Activated CD8-positive, alpha-beta memory T cell treated with anti-CD3 and anti-CD28 coated beads for 24 hours (primary cell): ENCODE measurements at places on chromosomes 16 and 17.

DNA sequence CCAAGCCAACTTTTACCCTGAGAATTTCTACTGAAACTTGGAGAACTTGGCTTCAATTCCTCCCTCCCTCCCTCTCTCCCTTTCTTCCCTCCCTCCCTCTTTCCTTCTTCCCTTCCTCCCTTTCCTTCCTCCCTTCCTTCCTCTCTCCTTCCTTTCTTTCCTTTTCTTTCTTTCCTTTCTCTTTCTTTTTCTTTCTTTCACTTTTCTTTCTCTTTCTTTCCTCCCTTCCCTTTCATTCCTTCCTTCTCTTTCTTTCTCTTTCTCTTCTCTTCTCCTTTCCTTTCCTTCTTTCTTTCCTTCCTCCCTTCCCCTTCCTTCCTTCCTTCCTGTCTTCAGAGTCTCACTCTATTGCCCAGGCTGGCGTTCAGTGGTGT is 268.1 kb upstream of the SDK2 start:
- DNase-seq: no peak

- DNase-seq: no peak
Observed at GRCh38 chr17:2937331-2938003, 125.9 kb downstream of the OR1D5 start.

DNA sequence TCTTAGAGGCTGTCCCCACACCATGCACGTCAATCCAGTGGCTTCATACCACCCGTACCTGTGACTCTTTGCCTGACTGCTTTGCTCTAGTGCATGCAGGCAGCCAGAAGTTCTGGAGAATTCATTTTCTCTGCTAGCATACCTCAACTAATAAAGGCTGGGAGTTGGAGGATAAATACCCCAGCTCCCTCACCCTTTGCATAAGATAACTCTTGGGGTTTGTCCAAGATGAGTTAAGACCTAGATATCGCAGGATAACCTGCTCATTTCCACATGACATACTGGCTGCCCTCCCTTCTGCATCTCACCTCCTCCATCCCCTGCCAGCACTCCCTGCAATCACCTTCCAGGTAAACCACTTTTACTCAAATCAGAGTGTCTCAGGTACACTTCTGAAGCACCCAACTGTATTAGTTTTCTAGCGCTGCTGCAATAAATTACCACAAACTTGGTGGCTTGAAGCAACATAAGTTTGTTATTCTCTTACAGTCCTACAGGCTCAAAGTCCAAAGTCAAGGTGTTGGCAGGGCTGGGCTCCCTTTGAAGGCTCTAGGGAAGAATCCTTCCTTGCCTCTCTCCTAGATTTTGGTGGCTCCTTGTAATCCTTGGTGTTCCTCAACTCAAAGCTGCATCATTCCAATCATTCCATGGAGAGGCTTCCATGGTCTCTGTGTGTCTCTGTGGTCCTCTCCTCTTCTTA is 146.8 kb downstream of the CRLF3 start:
- no peak for DNase-seq

DNA sequence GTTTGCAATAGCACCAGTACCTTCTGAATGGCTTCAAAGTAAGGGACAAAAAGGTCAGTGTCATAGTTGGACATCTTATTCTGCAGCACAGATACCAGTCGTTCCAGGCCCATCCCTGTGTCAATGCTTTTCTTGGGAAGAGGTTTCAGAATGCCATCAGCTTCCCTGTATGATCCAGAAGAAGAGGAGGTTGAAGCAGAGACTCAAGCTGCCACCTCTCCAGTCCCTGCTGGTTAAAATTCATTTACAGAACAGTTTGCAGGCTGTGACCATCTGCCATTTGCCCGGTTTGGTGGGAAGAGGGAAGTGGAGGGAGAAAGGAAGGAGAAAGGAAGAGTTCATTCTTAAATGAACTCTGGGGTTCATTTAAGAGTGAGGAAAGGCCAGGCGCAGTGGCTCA is 18.4 kb upstream of the EXOSC6 start:
- DNase-seq: no peak

- DNase-seq: no peak
Observed at GRCh38 chr16:50797456-50797855, 55.6 kb downstream of the CYLD start.

DNA sequence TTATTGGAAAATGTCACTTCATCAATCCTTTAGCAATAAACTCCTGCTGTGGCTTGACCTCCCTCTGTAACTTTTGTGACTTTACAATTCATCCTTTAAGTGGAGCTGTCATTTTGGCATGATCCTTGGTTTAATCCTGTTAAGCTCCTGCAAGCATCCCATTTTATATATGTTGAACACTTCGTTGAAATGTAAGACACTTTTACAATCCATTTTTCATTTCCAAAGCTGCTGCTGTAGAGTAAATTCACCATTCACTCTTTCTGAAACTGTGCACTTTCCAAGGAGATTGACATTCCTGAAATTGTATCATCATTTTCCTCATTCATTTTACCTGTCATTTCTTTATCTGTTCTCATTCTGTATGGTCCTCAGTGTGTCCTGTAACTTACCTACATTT is 1003.2 kb upstream of the GOT2 start:
- DNase-seq: no peak

GRCh38 chr16:19837984-19838707 is 46.5 kb downstream of the GPRC5B start:
- no peak for DNase-seq

DNA sequence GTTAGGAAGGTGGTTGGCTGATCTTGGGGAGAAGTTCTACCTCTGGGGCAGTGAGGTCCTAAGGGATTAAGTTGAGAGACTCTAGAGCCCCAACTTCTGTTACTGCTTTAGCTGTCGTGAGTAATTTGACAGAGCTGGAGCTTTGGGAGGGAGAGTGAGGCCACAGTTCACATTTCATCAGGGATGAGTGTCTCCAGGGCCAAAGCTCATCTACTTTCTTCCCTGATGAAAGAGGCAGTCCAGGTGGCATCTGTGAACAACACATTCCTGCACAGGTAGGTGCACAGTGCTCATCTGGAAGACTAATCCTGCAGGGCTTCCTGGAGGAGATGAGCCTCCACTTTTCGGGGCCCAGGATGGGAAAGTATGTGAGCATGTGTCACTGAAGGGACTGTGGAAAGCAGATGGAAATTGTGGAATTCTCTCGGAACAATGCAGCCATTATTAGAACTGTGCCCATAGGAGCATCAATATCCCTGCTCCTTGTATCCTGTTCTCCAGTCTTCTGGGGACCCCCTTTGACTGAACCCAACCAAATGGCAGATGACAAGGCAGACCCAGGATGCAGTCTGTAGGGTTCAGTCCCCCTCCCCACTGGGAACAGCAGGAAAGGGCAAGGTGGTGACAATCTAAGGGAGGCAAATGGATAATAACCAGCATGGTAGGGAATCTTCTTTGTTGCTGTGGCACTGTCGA is 9.0 kb downstream of the DYNLL2 start:
- DNase-seq: peak; percentile 54

DNA sequence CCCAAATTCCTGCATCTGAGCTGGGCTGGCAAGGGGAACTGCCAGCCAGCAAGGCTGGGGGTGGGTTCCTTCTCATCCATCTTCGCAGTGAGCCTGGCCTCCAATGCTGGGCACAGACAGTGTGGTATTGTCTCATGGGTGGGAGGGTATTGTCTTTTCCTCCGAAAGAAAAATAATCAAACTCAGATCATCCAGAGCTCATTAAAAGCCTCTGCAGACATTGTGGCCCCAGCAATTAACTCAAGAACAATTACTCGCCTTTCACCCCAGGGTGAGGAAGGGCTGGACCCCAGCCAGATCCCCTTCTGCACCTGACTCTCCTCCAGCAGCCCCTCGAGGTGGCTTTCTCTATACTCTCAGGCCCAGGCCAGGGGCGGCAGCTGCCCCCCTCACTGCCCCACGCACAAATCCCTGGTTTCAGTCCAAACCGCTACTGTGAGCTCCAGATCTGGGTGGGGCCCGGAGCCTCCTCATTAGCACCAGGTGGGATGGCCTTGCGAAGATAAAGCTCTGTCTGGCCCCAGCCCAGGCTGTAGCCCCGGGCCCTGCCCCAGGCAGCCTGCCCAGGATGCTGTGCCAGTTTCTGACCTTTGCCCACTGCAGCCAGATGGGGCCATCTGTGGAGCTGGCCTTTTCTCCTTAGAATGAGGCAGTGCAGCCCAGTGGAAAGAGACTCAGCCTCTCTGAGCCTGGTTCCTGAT is 2.3 kb upstream of the KRT15 start:
- DNase-seq: no peak

DNA sequence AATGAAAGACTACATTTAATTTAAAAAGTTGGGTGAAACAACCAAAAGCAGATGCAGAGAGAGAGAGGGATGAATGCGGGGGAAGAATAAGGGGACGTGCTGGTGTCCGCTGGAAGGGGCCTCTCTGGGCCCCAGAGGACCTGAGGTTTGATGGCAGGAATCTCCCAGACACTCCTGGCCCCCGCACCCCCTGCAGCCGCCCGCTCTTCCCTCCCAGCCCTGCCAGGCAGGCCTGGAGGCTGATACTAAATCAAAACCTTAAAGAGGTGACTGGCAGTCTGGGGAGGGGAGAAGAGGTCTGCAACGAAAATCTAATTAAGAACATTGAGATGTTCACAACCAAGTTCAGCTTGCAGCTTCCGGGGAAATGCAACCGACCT is 2.4 kb downstream of the FOXL1 start:
- no peak for DNase-seq

DNA sequence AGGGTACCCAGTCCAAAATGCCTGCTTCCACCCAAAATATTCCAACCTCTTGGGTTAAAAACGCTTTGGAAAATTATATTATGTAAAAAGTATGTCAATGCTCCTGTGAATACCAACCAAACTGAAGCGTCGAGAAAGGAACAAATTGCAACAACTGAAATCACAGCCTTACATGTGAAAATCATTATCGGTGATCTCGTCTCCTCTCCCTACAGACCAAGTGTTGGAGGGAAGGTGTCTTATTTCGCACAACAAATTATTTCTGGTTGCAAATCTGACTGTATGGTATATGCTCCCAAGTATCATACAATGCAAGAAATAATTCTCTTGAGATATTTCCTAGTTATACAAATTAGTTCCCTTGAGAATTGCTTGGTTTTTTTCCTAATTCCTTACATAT is 89.3 kb upstream of the CDYL2 start:
- DNase-seq: no peak

- DNase-seq: no peak
Observed at GRCh38 chr16:84874004-84874435, 54.2 kb downstream of the CRISPLD2 start.

DNA sequence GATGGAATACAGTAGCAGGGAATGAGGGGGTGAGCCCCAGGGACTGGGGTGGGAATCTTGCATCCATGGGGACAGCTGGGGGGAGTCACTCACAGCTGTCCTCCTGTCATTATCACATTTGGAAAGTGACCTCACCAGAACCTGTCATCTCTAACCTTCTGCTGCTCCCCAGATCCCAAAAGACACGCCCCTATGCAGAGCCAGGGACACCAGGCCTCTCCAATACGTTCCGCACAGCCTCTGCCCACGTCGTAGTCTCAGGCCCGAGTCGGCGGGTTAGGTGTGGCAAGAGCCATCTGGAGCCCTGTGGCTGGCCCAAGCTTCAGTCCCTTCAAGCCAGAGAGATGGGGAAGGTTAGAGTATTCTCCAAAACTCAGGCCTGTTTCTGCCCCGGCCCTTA is 214.3 kb downstream of the ENGASE start:
- DNase-seq: no peak

- no peak for DNase-seq
Observed at GRCh38 chr17:79117905-79118487, 43.4 kb downstream of the ENGASE start.

- no peak for DNase-seq
Observed at GRCh38 chr17:68675723-68676122, 74.6 kb upstream of the FAM20A start.

DNA sequence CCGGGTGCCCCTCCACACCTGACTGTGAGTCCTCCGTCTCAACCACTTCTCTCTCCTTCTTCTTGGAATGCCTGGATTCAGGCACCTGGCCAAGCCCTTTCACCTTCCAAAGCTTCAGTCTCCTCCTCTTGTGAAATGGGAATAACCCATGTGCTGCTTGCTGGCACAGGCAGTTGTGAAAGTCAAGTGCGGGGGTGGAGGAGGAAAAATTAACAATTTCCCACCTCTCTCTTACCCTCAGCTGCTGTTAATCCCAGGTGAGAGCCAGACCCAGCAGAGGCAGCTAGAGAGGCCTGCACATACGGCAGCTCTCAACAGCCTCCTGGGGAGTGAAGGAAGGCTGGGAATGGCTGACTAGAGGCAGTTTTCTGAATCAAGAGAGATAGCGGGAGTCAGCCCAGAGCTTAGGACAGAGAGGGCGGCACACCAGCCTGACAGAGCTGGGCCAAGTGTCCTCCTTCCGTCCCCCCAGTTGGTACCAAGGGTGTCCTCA is 77.9 kb upstream of the LGALS9 start:
- no peak for DNase-seq

DNA sequence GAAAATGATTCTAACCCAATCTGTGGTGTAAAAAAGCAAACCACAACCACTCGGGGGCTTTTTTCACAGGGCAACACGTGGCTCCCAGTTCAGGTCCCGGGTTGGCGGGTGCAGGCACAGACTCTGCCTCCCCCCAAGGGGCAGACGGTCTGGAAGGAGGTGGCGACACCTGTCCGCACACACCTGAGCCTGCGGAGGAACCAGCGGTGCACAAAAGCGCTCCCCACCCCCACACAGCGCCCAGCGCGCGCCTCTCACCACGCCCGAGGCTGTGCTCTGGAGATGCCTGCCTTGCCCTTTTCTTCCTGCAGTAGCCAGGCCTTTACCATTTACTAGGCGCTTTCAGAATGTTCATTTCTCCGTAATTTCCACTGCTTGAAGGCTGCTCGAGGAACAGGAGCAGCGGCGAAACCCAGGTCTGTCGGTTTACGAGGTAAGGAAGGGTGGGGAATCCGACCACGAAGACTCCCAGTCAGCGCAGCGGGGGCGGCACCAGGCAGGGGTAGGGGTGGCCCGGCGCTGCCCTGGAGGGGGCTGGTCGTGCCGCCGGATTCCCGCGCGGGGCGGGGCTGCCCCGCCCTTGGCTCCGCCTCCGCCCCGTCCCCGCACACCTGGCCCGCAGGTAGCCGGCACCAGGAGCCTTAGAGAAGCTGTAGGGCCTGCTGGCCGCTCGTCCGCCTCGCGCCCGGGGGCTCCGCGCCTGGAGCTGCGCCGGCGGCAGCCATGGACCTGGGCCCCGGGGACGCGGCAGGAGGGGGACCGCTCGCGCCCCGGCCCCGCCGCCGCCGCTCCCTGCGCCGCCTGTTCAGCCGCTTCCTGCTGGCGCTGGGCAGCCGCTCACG is at the start of gene USP43:
USP43 (plus strand) TSS at position 608 of the 842 bp plus-strand sequence; CDS start at position 724, 116 bp downstream.
- DNase-seq: peak; percentile 70

DNA sequence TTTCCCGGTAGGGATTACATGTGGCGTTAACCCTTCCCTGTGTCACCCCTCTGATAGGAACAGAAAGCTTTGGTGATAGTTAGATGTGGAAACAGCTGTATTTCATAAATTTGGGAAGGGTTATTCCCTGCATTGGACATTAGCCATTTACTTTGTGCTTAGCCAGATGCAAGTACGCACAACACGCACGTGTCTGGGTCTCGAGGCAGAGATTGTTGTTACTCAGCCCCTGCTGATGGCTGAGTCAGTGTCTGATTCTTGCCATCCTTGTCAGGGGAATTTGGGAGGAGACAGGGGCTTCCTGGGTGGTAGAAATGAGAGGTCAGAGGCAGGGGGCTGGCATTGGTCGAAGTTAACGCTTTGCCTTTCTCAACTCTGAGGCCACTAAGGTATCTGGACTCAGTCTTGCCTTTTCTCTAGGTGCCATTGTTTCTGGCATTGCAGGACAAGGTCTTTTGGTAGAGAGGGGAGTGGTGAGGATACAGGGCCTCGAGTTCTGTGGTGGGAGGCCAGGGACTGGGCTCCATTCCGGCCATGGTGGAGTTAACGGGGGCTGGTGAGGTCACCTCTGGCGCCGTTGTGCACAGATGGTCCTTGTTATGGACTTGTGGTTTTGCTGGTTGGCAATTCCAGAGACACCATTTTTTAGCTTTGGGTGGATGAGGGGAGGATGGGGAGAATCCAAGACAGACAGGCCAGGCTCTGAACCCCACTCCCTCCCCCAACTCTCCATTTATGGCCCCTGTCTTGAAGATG is 8.2 kb downstream of the MMP2 start:
- no peak for DNase-seq
